HT-29 (cell line): ENCODE measurements at places on chromosomes 5 and 9. TPM values are rescaled to one million over a fixed set of nuclear protein-coding genes. Genes with fewer than 3 reads are reported as not detected.

The ANAPC2 gene
- 60.6 and 64.0 TPM in 2 replicates for total RNA-seq

The AUH gene
- total RNA-seq: 28.6 TPM in 2 replicates

The GDA gene
- 34.1 and 45.4 TPM in 2 replicates for total RNA-seq

The CCL27 gene
- not detected in 2 replicates for total RNA-seq

The NR5A1 gene
- total RNA-seq: 0.16 and 0.28 TPM in 2 replicates

The SPINK4 gene
- 1.3 TPM in 1 of 2 replicates, not detected in the other for total RNA-seq

The TRAF1 gene
- total RNA-seq: 0.41 and 0.73 TPM in 2 replicates

The ZBTB26 gene
- 2.6 and 2.8 TPM in 2 replicates for total RNA-seq

The SMIM33 gene
- 0.05 TPM in 1 of 2 replicates, not detected in the other for total RNA-seq

The EPB41L4B gene
- 8.2 and 10.1 TPM in 2 replicates for total RNA-seq

The ADAMTS6 gene
- 17.3 and 21.6 TPM in 2 replicates for total RNA-seq

The MARCHF11 gene
- total RNA-seq: not detected in 2 replicates

The UAP1L1 gene
- total RNA-seq: 3.7 and 5.3 TPM in 2 replicates

The IGFBPL1 gene
- not detected in 2 replicates for total RNA-seq

The PPP3R2 gene
- total RNA-seq: not detected in 2 replicates

The SLC23A1 gene
- total RNA-seq: 0.39 and 0.74 TPM in 2 replicates

The FABP6 gene
- 2.2 and 2.9 TPM in 2 replicates for total RNA-seq

The SV2C gene
- total RNA-seq: 0.05 TPM in 1 of 2 replicates, not detected in the other

The ROR2 gene
- total RNA-seq: not detected in 2 replicates

The IFNA21 gene
- total RNA-seq: not detected in 2 replicates

The SLC27A4 gene
- 34.9 and 38.2 TPM in 2 replicates for total RNA-seq

The KCNN2 gene
- not detected in 2 replicates for total RNA-seq

The AK8 gene
- total RNA-seq: not detected in 2 replicates

The SLC36A3 gene
- not detected in 2 replicates for total RNA-seq

The NUTM2F gene
- total RNA-seq: not detected in 2 replicates

The FBP2 gene
- not detected in 2 replicates for total RNA-seq

The HEXB gene
- 224 and 238 TPM in 2 replicates for total RNA-seq

The DPYSL3 gene
- total RNA-seq: 0.81 and 2.3 TPM in 2 replicates

The SLC6A18 gene
- not detected in 2 replicates for total RNA-seq

The MYMK gene
- not detected in 2 replicates for total RNA-seq

The SYK gene
- total RNA-seq: 24.2 and 34.7 TPM in 2 replicates

The PCDHB6 gene
- total RNA-seq: not detected in 2 replicates

The CMYA5 gene
- 0.08 and 1.1 TPM in 2 replicates for total RNA-seq

The C5orf58 gene
- total RNA-seq: not detected in 2 replicates

The BSPRY gene
- total RNA-seq: 31.5 and 34.1 TPM in 2 replicates

The TRIP13 gene
- 73.9 and 81.7 TPM in 2 replicates for total RNA-seq

The PLPPR1 gene
- total RNA-seq: 0.15 TPM in 1 of 2 replicates, not detected in the other

The RRAGA gene
- 16.9 and 23.1 TPM in 2 replicates for total RNA-seq

The PTPRD gene
- total RNA-seq: not detected in 2 replicates
